ENCODE measurements at places on chromosomes 1 and 21.

- no peak for DNase-seq
These were observed 14.7 kb downstream of the ENO1 start for GRCh38 chr1:8863794-8864233.

- no peak for DNase-seq
These were observed 1.2 kb upstream of the CD1D start for GRCh38 chr1:158179301-158180041.

DNA sequence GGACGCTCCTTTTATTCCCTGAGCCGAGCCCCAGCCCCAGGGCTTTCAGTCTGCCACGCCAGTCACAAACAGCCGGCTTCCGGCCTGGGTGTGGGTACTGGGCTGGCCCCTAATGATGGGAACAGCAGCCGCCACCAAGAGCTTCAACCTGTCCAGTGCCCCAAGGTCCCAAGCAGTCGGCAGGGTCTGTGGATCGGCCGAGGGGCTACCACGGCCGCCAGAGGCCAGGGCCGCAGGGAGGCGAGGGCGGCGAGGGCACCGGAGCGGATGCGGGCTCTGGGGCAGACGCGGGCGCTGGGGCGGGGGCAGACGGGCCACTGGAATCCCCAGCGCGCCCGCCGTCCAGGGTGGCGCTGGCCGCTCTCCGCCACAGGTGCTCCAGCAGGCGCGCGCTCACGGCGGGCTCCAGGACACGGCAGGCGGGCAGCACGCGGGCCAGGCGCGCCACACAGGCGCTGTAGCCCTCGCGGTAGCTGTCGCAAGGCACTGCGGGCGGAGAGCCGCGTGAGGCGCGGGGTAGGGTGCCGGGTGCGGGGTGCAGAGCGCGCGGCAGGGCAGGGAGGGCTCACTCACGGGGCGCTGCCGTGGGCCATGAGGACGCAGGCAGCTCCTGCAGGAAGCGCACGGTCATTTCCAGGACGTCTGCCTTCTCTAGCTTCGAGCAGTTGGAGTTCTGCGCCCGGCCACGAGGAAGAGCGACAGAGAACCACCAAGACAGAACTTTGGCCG lies 887 bp downstream of the HES2 start:
- no peak for DNase-seq

DNA sequence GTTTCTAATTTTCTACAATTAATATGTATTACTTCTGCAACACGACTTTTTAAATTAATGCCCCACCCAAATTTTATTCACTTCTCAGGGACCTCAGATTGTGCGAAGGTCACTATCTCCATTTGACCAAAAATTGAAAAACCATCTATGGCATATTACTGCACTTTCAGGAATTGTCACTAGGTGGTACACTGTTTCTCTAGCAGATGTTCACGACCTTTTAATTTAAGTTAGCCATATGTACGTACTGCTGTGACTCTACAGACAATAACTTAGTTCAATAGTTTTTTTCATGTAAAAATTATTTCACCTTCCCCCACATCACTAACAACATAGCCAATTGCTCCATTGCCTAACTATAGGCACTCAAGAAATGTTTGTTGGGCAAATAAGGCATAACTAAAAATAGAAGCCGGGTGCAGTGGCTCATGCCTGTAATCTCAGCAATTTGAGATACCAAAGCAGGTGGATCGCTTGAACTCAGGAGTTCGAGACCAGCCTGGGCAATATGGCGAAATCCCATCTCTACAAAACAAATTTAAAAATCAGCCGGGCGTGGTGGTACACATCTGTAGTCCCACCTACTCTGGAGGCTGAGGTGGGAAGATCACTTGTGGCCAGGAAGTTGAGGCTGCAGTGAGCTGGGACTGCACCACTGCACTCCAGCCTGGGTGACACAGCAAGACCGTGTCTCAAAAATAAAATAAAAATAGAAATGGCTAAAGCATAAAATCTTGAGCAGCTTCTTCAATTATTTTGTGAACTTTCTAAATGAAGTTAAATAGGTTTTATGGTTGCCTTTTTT lies 75.7 kb upstream of the PKN2 start:
- no peak for DNase-seq

DNA sequence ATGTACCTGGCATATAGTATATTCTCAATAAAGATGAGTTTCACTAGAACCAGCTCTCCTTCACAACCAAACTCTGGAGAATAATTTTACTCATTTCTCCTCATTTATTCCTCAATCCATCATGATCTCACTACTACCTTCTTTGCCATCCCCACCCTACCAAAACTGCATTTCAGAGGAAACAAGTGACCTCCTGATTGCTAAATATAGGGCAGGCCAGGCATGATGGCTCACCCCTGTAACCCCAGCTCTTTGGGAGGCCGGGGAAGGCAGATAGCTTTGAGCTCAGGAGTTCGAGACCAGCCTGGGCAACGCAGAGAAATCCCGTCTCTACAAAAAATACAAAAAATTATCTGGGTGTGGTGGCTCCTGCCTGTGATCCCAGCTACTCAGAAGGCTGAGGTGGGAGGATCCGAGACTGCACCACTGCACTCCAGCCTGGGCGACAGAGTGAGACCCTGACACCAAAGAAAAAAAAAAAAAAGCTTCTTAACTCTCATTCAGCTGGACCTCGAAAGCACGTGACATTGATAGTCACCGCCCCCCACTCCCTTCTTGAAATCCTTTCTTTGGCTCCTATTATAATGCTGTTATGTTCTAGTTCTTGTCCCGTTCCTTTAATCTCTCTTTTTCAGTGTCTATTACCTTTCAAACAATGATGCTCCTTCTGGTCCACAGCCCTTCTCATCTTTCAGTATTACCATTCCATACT lies 2.1 kb downstream of the TESK2 start:
- no peak for DNase-seq

- no peak for DNase-seq
These were observed 41.8 kb downstream of the S100B start for GRCh38 chr21:46562964-46563607.

DNA sequence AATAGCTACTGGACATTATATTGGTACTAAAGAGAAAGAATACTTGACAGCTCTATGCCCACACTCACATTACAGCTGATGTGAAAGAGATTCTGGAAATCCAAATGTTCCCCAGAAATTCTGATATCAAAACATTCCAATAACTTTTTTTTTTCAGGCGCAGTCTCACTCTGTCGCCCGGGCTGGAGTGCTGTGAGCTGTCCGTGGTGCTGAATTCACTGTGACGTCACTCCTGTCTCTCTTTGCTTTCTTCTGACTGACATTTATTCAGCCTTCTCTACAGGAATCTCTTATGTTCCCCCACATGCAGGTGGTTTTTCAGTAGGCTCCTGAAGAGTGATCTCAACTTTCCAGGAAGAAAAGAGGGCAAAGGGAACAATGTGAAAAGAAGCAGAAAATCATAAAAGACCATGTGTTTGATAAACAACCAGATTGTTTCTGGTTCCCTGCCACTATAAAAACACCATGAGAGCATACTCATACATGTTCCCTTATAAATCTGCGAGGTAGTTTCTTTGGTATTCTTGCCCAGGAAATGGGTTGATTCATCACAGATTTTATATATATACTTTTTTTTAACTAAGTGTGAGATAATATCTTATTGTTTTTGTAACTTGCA lies 6.2 kb downstream of the S100A7A start:
- no peak for DNase-seq

- DNase-seq = no peak
These were observed 162.0 kb downstream of the COQ8A start for GRCh38 chr1:227102056-227102455.

DNA sequence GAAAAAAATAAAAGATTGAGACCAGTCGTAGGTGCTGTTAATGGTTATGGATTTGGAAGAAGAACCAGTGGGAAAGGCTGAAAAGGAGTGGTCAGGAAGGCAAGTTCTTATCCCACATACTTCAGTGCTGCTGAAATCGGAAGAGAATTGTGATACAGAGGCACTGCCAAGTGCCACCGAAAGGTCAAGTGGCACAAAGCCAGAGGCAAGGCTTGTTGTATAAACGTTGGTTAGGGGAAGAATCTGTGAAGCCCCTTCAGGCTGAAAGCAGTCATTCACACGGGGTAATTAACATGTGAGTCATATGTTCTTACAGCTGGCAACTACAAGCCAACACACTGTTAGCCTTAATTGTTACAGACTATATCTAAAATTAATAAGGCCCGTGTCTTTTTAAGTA lies 48.8 kb downstream of the ZBTB40 start:
- peak; percentile 15 for DNase-seq

GRCh38 chr21:40215941-40216340 lies 348.7 kb downstream of the PCP4 start:
- DNase-seq = no peak

GRCh38 chr1:107990606-107991005 lies 25.6 kb upstream of the VAV3 start:
- no peak for DNase-seq

GRCh38 chr1:37533317-37534093 lies 18.9 kb upstream of the MEAF6 start:
- no peak for DNase-seq
